ENCODE measurements at places on chromosomes 7 and 10. TPM values are rescaled to one million over a fixed set of nuclear protein-coding genes. Genes with fewer than 3 reads are reported as not detected.

DNA sequence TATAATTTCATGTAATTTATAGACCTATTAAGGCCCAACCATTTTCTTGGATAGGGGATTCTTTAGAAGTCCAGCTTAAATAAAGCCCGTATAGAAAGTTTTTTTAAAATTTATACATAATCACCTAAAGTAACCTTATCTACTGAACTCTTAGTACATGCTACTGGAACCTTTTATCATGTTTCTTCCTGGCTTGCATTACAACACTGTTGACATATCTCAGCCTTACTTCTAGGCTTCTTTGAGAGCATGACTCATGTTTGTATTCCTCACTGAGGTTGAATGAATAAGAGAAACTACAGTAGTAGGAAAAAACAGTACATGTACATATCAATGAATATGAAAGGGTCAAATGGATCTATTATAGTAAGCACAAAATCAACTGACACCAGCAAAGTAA lies 8.2 kb upstream of the MAGI2 start:
- no peaks in the 10 kb centered on the region for H3K27me3 ChIP-seq
- H3K36me3 ChIP-seq: no peaks in the 10 kb centered on the region
- H3K27ac ChIP-seq: no peak overlapping the region
- H3K4me1 ChIP-seq: no peaks in the 10 kb centered on the region

The PLXNA4 gene
- total RNA-seq: 16.2 TPM

The PAX4 gene
- total RNA-seq: not detected

GRCh38 chr7:74404741-74405140 lies 49.0 kb upstream of the GTF2IRD1 start:
- H3K36me3 ChIP-seq: no peaks in the 10 kb centered on the region
- no peak overlapping the region for H3K27ac ChIP-seq

- no peak for DNase-seq
- no peak overlapping the region for H3K4me3 ChIP-seq
- no peak overlapping the region for H3K27ac ChIP-seq
- no peaks in the 10 kb centered on the region for H3K4me1 ChIP-seq
- no peaks in the 10 kb centered on the region for H3K36me3 ChIP-seq
Measured at GRCh38 chr10:71912431-71912830, 51.8 kb upstream of the CHST3 start.

- DNase-seq: no peak
- H3K27ac ChIP-seq: no peak overlapping the region
- no peaks in the 10 kb centered on the region for H3K4me1 ChIP-seq
Measured at GRCh38 chr10:3186368-3186767, 13.8 kb upstream of the PITRM1 start.

The AKR1B1 gene
- 99.6 TPM for total RNA-seq

DNA sequence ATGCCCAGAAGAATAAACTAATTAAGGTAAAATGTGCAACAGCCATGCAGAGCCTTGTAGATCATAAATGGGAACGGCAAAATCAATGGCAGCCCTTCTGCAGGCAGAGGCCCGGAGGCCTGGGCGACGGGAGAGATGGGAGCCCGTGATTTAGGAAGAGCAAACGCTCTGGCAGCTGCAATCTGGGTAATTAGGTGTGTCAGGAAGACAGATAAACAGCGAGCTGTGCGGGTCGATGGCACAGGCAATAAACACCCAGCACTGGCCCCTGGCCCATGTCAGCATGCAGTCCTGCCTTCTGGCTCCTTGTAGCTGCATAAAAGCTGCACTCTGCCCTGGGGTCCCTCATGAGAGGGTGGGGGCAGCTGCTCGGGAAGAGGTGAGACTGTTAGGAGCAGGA lies 78.0 kb downstream of the GOLGA7B start:
- H3K4me1 ChIP-seq: no peaks in the 10 kb centered on the region
- peaks cover 4% of the 10 kb centered on the region for H3K36me3 ChIP-seq
- H3K27me3 ChIP-seq: peaks cover 13% of the 10 kb centered on the region
- no peak overlapping the region for H3K4me3 ChIP-seq
- no peak overlapping the region for H3K27ac ChIP-seq

DNA sequence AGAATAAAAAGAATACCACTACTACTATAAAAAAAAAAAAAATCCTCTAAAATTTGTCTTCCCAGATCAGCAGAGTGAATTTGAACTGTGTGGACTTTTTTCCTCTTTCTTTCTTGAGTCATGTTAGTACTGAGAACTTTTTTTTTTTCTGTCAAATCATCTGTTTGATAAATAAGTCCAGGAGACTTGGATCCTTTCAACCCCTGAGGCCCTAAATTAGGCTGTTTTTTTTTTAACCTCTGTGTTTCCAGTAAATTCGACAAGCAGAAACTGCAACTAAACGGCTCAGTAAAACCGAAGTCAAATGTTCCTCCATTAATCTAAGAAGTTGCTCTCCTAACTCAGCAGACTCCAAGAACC lies 2.7 kb downstream of the MAP3K8 start:
- H3K36me3 ChIP-seq: no peaks in the 10 kb centered on the region
- peaks cover 28% of the 10 kb centered on the region for H3K4me1 ChIP-seq
- H3K27ac ChIP-seq: no peak overlapping the region
- DNase-seq: no peak
- H3K4me3 ChIP-seq: peak overlapping the region; percentile 39

GRCh38 chr7:36400606-36401005 lies 10.9 kb downstream of the ANLN start:
- no peak for DNase-seq
- no peak overlapping the region for H3K27ac ChIP-seq
- H3K4me3 ChIP-seq: no peak overlapping the region
- H3K27me3 ChIP-seq: no peaks in the 10 kb centered on the region
- no peaks in the 10 kb centered on the region for H3K36me3 ChIP-seq
- H3K4me1 ChIP-seq: peaks cover 11% of the 10 kb centered on the region

- peaks cover 2% of the 10 kb centered on the region for H3K27me3 ChIP-seq
- H3K4me3 ChIP-seq: no peak overlapping the region
- no peak for DNase-seq
- peaks cover 13% of the 10 kb centered on the region for H3K4me1 ChIP-seq
- H3K36me3 ChIP-seq: no peaks in the 10 kb centered on the region
- H3K27ac ChIP-seq: no peak overlapping the region
Measured at GRCh38 chr7:91551377-91552175, 287.3 kb downstream of the FZD1 start.

- H3K36me3 ChIP-seq: no peaks in the 10 kb centered on the region
- H3K27ac ChIP-seq: no peak overlapping the region
- no peak overlapping the region for H3K4me3 ChIP-seq
- H3K4me1 ChIP-seq: no peaks in the 10 kb centered on the region
- peaks cover 6% of the 10 kb centered on the region for H3K27me3 ChIP-seq
- no peak for DNase-seq
Measured at GRCh38 chr7:55164527-55164926, 145.7 kb downstream of the EGFR start.

- H3K27ac ChIP-seq: no peak overlapping the region
- no peaks in the 10 kb centered on the region for H3K4me1 ChIP-seq
- no peaks in the 10 kb centered on the region for H3K36me3 ChIP-seq
- H3K4me3 ChIP-seq: no peak overlapping the region
Measured at GRCh38 chr7:143958781-143959180, 4.1 kb downstream of the OR2F1 start.

The HDAC9 gene
- 94.8 TPM for total RNA-seq

GRCh38 chr7:55379285-55379684 lies 14.1 kb downstream of the LANCL2 start:
- H3K4me1 ChIP-seq: no peaks in the 10 kb centered on the region
- no peaks in the 10 kb centered on the region for H3K36me3 ChIP-seq
- no peak for DNase-seq

The FIS1 gene
- 128 TPM for total RNA-seq

- H3K4me3 ChIP-seq: no peak overlapping the region
- H3K27ac ChIP-seq: no peak overlapping the region
- H3K27me3 ChIP-seq: peaks cover 7% of the 10 kb centered on the region
- no peaks in the 10 kb centered on the region for H3K36me3 ChIP-seq
- H3K4me1 ChIP-seq: peaks cover 24% of the 10 kb centered on the region
- DNase-seq: no peak
Measured at GRCh38 chr10:24456322-24456721, 247.4 kb downstream of the KIAA1217 start.

DNA sequence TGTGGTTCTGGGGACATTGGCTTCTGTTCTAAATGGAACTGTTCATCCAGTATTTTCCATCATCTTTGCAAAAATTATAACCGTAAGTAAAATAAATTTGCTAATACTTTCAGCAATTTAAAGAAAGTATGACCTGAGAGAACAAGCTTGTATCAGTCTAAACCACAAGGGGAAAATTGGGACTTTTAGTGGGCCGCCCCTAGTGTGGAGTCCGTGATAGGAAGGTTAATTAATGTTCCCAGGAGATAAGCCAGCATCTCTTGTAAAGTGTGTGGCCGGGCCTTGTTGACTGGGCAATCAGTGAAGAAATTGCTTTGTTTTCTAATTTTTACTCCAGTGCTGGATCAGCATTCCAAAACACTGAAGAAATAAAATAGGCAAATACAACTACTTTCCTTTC lies 83.0 kb downstream of the ABCB5 start:
- no peaks in the 10 kb centered on the region for H3K27me3 ChIP-seq
- DNase-seq: no peak
- no peaks in the 10 kb centered on the region for H3K4me1 ChIP-seq
- no peaks in the 10 kb centered on the region for H3K36me3 ChIP-seq
- H3K4me3 ChIP-seq: no peak overlapping the region

DNA sequence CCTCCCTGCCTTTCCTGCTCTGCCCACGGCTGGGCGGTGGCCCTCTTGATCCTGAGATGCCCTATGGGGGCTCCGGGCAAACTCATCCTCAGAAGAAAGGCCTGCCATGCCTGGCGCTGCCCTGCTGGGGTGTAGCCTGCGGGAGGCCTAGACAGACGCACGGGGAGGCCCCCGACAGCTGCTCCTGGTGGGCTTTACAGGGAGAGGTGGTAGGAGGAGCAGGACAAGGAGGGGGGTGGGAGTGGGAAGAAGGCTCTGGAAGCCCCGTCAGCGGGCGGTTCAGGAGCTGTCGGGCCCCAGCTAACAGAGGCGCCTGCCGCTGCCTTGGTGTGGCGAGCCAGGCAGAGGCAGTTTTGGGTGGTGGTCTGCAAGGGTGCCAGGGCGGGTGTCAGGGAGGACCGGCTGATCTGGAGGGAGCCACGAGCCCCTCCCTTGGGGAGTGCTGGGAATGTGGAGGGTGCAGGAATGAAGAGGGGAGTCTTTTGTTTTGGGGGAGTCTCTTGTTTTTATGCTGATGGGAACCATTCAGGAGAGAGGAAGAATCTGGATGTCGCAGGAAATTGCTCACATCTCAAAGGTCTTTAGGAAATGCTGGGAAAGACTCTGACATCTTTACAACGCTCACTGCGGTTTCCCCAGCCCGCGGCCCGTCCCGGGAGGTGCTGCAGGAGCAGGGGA lies 63.5 kb downstream of the CFAP46 start:
- peaks cover 10% of the 10 kb centered on the region for H3K36me3 ChIP-seq
- H3K27ac ChIP-seq: no peak overlapping the region
- H3K27me3 ChIP-seq: peaks cover 8% of the 10 kb centered on the region
- no peak overlapping the region for H3K4me3 ChIP-seq

GRCh38 chr10:132048294-132048667 lies 17.5 kb upstream of the JAKMIP3 start:
- no peak overlapping the region for H3K4me3 ChIP-seq
- no peak for DNase-seq
- peaks cover 2% of the 10 kb centered on the region for H3K4me1 ChIP-seq
- H3K36me3 ChIP-seq: peaks cover 6% of the 10 kb centered on the region
- H3K27ac ChIP-seq: no peak overlapping the region

DNA sequence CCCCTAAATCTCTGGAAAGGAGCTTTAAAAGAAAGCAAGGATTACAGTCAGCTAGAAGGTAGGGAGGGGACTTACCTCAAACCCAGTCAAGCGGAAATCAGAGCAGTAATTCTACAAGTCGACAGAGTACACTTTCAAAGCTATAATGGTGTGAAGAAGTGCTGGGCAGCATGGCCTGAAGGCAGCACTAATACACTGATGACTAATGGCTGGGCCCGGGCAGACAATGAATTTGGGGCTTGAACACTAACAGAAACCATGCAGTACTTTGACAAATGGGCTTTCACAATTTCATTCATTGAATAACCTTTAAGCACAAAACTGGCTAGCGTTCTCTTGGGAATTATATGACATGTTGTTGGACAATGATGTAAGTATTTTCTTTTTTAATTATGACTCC lies 4.7 kb downstream of the GLI3 start:
- H3K4me1 ChIP-seq: peaks cover 15% of the 10 kb centered on the region
- no peak overlapping the region for H3K27ac ChIP-seq
- DNase-seq: no peak
- H3K4me3 ChIP-seq: no peak overlapping the region

The XRCC2 gene
- total RNA-seq: 3.0 TPM

GRCh38 chr7:154451480-154452457 lies 399.6 kb downstream of the DPP6 start:
- H3K4me3 ChIP-seq: no peak overlapping the region
- peaks cover 2% of the 10 kb centered on the region for H3K27me3 ChIP-seq
- peaks cover 7% of the 10 kb centered on the region for H3K36me3 ChIP-seq
- no peaks in the 10 kb centered on the region for H3K4me1 ChIP-seq

DNA sequence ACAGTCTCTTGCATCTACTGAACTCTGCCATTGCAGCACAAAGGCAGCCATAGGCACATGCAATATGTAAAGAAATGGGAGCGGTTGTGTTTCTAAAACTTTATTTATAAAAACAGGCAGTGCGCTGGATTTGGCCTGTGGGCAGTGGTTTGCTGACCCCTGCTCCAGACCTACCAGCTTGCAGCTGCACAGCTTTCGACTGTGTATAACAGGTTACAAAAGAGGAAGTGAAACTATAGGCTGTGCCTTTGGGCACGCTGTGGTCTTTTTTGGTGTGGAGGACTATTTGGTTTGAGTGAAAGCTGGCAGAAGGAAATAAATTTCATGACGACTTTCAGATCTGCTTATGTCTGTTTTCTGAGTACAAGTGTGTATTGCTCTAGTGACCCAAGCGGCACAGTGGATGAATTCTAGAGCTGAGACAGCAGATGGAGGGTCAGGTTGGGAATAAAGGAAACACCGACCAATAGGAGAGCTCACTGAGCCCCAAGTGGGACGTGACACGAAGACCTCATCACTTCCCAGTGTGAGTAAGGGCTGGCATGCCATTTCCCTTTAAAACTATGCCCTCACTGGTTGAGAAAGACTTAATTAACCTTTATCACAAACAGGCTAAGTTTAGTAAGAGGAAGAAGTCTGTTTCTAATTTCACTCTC lies 152.7 kb downstream of the ANK3 start:
- no peaks in the 10 kb centered on the region for H3K27me3 ChIP-seq
- peak overlapping the region; percentile 31 for H3K27ac ChIP-seq
- no peaks in the 10 kb centered on the region for H3K36me3 ChIP-seq
- H3K4me1 ChIP-seq: peaks cover 10% of the 10 kb centered on the region

- H3K36me3 ChIP-seq: no peaks in the 10 kb centered on the region
- H3K4me3 ChIP-seq: no peak overlapping the region
- H3K27ac ChIP-seq: no peak overlapping the region
- no peaks in the 10 kb centered on the region for H3K4me1 ChIP-seq
- peaks cover 4% of the 10 kb centered on the region for H3K27me3 ChIP-seq
Measured at GRCh38 chr10:110475722-110476515, 21.8 kb upstream of the DUSP5 start.

Data from glutamatergic neuron (in vitro differentiated cells).